WTC11 (cell line): ENCODE measurements at places on chromosomes 12 and 14. TPM values are rescaled to one million over a fixed set of nuclear protein-coding genes. Genes with fewer than 3 reads are reported as not detected.

- H3K27ac ChIP-seq, result no peak overlapping the region
- H3K4me1 ChIP-seq, result no peaks in the 10 kb centered on the region
- peaks cover 3% of the 10 kb centered on the region; the same call in 1 of the 2 replicates for H3K36me3 ChIP-seq
- DNase-seq, result no peak
- H3K27me3 ChIP-seq, result no peaks in the 10 kb centered on the region
Observed at GRCh38 chr14:68856572-68856971, 63.7 kb upstream of the ZFP36L1 start.

DNA sequence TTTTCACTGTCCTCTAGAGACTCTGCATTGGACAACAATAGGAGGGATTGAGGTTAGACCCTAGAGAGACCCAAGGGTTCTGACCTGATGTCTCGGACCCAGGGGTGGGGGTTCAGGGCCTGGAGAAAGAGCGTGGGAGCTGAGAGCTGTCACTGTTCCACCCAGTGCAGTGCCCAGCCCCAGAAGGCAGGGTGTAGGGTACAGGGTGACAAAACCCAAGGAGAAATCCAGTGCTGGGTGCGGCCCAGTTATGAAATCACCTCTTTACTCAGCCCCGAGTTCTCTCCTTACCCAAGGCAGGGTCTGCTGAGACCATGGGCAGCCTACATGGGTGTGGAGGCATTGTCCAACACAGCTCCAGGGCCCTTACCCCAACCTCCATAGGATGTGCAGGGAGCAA is 2.6 kb downstream of the AQP2 start:
- peaks cover 19% of the 10 kb centered on the region for H3K27me3 ChIP-seq
- H3K4me1 ChIP-seq, result peaks cover 2% of the 10 kb centered on the region; the same call in 1 of the 2 replicates
- no peak overlapping the region for H3K4me3 ChIP-seq
- DNase-seq, result no peak
- H3K27ac ChIP-seq, result no peak overlapping the region

GRCh38 chr14:41636492-41637392 is 30.1 kb downstream of the LRFN5 start:
- H3K27me3 ChIP-seq, result no peaks in the 10 kb centered on the region
- no peak overlapping the region for H3K27ac ChIP-seq
- no peak overlapping the region for H3K4me3 ChIP-seq
- H3K4me1 ChIP-seq, result peaks cover 10% of the 10 kb centered on the region
- no peaks in the 10 kb centered on the region for H3K36me3 ChIP-seq

- H3K27me3 ChIP-seq, result no peaks in the 10 kb centered on the region
- no peak for DNase-seq
- no peak overlapping the region for H3K4me3 ChIP-seq
- H3K36me3 ChIP-seq, result peaks cover 23% of the 10 kb centered on the region
- no peak overlapping the region for H3K27ac ChIP-seq
- peaks cover 15% of the 10 kb centered on the region for H3K4me1 ChIP-seq
Observed at GRCh38 chr12:26056335-26056734, 68.5 kb downstream of the BHLHE41 start.

The ETFRF1 gene
- total RNA-seq, result 5.9 to 7.4 TPM (median 7.1 TPM) in 3 replicates

The RAPGEF3 gene
- 9.0 to 13.3 TPM (median 9.7 TPM) in 3 replicates for total RNA-seq
